ENCODE measurements at places on chromosomes 16 and 17. TPM values are rescaled to one million over a fixed set of nuclear protein-coding genes. Genes with fewer than 3 reads are reported as not detected.
A peak's percentile ranks its signal among the peaks of the same experiment; 100 is the strongest.

GRCh38 chr16:19116711-19117449 lies 3.1 kb downstream of the ITPRIPL2 start:
- DNase-seq, result no peak

- DNase-seq, result no peak
Measured at GRCh38 chr16:86258713-86259112, 251.6 kb upstream of the FOXF1 start.

DNA sequence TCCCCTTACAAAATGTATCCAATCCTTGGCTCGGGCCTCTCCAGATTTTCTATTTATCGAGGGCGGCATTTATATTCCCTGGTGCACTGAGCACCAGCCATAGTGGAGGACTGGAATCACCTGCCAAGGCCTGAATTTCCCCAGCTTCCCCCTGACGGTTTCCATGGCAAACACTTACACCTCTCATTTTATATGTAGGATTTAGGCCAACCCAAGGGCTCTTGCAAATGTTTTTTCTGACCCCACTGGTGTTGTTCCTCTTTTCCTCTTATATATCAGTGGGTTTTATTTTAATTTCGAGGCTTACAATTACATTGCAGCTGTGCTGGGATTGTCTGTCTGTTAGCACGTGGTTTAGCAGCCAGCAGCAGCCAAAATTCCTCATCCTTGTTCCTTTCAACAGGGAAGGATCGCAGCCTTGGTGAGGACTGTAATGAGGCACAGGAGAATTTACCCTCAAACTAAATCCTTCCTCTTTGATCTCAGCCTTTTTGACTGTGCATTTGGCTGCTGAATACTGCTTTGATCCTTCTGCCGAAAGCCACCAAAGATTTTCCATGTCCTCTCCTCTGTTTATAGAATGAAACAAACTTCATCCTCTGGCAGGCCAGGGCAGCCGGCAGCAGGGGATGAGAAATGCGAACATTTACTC lies 26.5 kb upstream of the CES5A start:
- DNase-seq, result no peak

DNA sequence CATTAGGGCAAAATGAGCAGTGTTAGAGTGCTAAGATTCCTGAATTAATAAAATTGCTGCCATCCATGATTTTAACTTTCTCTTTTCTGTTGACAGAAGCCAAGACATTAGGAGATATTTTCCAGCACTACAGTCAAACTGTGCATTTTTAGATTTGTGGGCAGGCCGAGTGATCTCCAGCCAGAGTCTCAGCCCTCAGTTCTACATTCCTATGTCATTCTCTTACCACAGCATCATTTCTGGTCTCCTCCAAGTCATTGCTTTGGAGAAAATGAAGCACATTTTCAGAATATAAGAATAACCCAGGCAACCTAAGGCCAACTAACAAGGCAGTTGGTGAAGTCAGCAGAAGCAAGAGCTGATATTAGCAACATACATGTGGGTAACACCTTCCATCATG lies 74.6 kb upstream of the NUDT7 start:
- no peak for DNase-seq

- DNase-seq, result no peak
Measured at GRCh38 chr16:15460601-15461000, 26.2 kb downstream of the BMERB1 start.

DNA sequence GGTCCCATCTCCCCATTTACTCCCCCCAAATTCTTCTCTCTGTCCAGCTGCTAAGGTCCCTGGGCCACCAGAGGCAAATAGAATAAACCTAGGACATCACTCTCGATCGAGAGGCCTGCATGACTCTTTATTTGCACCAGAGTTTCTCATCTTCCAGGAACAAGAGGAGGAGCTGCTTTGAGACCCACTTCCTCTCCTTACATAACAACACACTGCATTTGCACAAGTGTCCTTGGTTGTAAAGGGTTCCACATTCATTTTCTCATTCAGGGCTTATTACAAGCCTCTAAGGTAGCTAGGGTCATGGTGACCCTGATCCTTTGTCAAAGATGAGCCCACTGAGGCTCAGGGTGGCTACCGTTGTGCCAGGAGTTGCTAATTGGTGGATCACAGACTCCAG lies 38.1 kb upstream of the RHOT1 start:
- no peak for DNase-seq

DNA sequence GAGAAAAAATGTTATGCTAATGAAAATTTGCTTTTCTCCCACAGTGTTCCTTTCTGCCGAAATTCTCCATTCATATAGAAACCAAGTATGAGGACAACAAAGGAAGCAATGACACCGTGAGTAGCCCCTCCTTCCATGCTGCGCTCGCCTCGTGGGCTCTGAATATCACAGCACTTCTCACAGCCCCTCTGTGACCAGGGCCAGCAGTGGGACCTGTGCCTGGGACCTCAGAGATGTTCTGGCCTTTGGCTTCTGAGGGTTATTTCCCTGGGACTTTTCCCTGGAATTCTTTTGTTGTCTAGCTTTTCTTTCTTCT lies 139.6 kb upstream of the NOL11 start:
- DNase-seq, result no peak

GRCh38 chr16:11493531-11493929 lies 93.2 kb downstream of the LITAF start:
- DNase-seq, result no peak

DNA sequence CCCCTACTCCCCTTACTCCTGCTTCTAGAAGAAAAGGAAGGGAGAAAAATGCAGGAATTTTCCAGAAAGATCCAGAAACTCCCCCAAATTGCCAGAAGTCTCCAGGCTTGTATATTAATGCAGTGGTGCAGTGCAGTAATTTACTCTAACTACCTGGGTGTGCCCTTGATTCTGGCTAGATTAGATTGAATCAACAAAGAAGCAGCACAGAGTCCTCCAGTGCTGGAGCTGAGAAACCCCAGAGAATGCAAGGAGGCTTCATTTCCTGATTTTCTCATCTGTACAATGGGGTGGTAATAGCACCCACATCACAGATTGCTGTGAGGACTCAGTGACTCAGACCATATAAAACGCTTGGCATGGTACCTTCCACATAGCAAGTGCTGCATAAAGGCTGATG lies 247.3 kb upstream of the RPL38 start:
- peak; percentile 10 for DNase-seq

- no peak for DNase-seq
Measured at GRCh38 chr16:29736112-29736511, 9.7 kb downstream of the C16orf54 start.

DNA sequence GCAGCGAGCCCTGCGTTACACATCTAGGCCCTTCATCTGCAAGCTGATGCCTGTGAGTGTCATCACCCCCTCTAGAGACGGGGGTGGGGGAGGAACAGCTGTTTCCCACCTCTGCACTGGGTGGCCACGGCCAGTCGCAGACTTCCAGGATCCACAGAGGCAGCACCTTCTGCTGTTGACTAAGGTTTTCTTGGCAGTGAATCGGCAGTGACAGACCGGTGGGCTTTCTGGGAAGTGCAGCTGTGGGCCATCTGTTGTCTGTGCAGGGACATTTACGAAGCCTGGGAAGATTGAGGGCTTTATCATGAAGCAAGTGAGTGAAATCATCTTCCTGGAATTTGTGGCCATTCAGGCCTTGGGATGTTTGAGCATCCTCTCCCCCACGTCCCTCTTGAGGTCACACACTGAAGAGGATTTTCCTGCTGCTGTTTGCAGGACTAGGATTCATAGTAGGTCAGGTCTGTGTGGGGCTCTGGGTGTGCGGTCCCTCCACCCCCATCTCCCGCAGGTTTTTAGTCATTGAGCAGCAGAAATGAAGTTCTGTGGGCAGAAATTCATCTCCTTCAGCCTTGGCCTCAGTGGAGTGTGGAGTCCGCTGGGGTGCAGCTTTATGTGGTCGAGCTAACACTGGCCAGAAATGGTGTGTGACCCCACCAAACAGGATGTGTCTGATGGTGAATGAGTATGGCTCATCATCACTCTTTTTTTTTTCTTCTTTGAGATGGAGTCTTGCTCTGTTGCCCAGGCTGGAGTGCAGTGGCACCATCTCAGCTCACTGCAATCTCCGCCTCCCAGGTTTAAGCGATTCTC lies 12.0 kb downstream of the PGS1 start:
- peak; percentile 98 for DNase-seq

DNA sequence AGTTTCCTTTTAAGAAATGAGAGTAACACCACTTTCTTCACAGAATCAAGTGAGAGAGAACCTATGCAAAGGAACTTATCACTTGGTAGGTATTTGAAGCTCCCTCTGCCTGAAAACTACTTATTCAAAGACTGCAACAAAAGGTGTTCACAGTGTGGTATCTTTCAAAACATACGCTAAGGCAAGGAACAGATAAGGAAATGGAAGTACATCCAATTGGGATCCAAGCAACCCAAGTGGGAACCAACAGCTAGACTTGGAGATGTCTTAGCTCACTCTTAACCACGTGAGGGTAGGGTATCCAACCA lies 431 bp upstream of the PPM1E start:
- no peak for DNase-seq

DNA sequence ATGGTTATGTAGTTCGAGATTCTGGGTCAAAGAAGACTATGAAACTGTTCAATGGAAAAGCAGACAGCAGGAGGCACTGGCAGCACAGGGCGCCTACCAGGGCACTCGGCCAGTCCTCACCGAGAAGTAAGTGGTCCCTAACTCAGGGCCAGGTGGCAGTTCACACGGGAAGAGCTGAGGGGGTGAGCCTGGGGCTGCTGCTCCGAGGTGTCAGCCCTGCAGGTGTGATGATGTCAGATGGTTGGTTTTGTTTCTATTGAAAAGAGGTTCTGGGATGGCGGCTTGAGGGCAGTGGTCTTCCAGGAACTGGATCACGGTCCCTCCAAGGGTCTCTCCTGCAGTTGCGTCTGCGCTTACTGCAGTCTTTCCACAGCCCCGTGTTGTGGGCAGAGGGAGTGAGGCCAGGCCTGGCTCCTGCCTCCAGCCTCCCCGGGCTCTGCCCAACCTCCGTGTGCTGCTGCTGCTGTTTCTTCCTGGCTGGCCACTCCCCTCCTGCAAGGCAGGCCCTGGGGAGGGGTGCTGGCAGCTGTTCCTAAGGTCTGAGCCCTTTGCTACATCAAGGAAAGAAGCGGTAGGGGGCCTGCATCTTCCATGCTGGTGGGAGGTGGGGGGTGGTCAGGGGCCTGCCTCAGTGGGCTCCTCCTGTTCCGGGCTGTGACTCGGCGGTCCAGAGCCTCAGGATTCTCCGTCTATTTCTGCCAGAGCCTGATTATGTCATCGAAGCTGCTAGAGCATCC lies 22.6 kb downstream of the RNF213 start:
- DNase-seq, result no peak

DNA sequence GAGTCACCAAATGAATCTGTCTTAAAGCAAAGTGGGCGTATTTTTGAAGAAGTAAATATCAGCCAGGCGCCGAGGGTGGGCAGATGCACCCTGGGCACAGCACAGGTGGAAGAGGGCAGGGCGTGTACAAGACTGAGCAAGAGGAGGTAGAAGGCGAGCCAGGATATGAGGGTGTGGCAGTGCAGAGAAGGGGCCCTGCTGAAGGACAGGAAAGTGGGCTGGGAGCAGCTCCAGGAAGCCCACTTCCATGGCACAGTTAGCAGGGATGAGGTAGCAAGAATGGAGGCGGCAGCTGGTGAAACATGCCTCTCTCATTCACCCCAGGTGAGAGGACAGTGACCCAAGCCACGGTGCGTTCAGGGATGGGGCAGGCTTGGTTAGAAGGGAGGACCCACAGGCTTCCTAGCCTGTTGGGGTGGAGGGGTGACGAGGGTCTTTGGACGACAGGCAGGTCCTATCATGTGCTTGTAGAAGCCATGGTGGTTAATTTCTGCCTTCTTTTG lies 149.3 kb downstream of the CLEC16A start:
- DNase-seq, result no peak

ABCA9 gene
- not detected for total RNA-seq

NRN1L gene
- total RNA-seq, result not detected

CES5A gene
- total RNA-seq, result not detected

KCNJ18 gene
- not detected for total RNA-seq

CES1 gene
- not detected for total RNA-seq

DLX3 gene
- total RNA-seq, result not detected

Data from A172 (cell line).